Osteoblast (primary cell): ENCODE measurements at places on chromosomes 1 and 21. TPM values are rescaled to one million over a fixed set of nuclear protein-coding genes. Genes with fewer than 3 reads are reported as not detected.
A peak's percentile ranks its signal among the peaks of the same experiment; 100 is the strongest.

The NUAK2 gene
- 2.7 and 3.6 TPM in 2 replicates for total RNA-seq

GRCh38 chr21:33025489-33026442 is at the start of gene OLIG2:
Gene OLIG2, plus strand, starts transcription at chr21:33025935. Its CDS starts 928 bp downstream, at chr21:33026863.
- peak; percentile 91 for DNase-seq

DNA sequence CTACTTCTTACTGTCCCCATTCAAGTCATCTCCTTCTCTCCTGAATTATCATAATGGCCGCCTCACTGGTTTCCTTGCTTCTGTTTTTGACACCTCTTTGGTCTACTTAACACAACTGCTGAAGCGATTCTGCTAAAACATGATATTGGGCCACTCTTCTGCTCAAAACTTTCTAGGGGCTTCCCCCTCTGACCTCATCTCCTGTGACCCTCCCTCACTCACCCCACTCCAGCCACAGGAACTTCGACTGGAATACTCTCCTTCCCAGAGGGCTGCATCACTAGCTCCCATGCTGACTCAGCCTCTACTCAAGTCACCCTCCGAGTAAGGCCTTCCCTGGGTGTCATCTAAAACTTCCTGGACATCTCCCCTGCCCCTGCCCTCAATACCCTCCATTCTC is 35.7 kb downstream of the NRIP1 start:
- DNase-seq = no peak

DNA sequence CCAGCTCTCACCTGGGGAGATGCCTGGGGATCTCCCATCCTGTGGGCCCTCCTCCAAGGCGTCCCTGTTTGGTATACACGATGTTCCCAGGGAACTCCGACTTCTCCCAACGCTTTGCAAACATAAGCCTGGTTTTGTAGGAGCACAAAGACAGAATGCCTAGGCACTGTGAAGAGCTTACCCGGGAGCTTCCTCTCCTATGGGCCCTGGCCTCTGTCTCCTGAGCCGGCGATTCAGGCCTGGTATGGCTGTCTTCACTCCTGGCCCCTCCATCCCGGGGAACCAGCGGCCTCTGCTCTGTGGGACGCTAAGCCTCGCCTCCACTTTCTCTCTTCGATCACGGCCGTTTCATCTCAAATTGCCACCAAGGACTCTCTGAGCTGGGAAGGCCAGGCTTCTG is 59.6 kb upstream of the ACTRT2 start:
- DNase-seq = peak; percentile 59

The AADACL3 gene
- total RNA-seq = not detected in 2 replicates

The GUCA2B gene
- total RNA-seq = not detected in 2 replicates

DNA sequence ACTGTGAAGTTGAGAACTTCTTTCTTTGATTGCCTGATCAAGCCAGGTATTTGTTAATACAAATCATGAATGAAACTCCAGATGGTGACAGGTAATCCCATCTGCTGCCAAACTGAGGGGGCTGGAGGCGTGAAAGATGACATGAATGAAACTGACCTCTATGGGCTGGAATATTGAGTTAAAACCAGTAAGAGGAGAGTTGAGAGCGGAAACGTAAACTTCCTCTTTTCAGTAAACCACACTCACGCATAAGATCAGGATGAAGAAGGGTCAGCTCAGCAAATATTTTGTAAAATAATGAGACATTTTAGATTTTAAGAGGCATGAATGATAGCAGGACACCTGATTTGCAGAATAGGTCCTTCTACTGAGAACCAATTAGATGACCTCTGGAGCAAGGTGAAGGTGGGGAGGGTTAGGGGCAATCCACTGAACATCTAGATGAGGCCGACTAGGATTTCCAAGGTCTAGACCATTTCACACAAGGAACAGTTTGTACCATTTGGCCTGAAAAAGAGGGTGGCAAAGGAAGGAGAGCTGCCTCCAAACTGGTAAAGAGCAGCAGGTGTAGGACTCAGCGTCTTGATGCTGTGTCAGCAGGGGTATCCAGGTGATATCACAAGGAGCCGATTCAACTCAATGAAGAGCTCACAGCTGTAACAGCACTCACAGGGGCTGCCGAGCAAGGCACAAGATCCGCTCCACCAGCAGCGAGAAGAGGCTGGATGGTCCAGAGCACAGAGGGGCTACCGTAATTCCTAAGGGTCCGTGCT is 132.6 kb downstream of the NTPCR start:
- DNase-seq = no peak

The KIF1B gene
- 35.8 and 38.0 TPM in 2 replicates for total RNA-seq

GRCh38 chr21:38765056-38765455 is 40.7 kb upstream of the ETS2 start:
- no peak for DNase-seq

DNA sequence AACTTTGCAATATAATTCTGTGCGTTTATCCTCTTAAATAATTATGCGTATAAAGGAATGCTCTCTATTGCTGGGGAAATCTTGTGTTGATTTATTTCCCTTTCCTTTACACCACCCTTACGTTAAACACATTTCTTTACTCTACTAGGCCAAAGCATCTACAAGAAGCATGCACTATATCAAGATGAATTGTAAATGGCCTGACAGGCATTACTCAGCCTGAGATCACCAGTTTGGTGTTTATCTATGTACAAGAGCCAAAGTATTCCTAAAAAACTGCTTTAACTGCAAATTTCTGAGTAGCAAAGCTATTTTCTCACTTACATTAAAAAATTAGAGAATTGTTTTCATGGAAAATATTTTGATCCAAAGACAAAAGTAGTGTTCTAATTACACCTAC is 114.8 kb downstream of the TYW3 start:
- no peak for DNase-seq

The EDN2 gene
- not detected in 2 replicates for total RNA-seq
